ENCODE measurements at places on chromosomes 4 and X. TPM values are rescaled to one million over a fixed set of nuclear protein-coding genes. Genes with fewer than 3 reads are reported as not detected.

Gene UGT2A1
- not detected for total RNA-seq

Gene MAGEA12
- total RNA-seq, result 93.6 TPM

Gene CXCL8
- 66.9 TPM for total RNA-seq

Gene ART3
- total RNA-seq, result not detected

Gene KIAA1210
- total RNA-seq, result not detected

Gene ZGRF1
- 11.6 TPM for total RNA-seq

Gene VCX3A
- total RNA-seq, result not detected

Gene MTMR1
- total RNA-seq, result 7.6 TPM

Gene MAGEA9B
- not detected for total RNA-seq

Gene SERPINA7
- total RNA-seq, result not detected

Gene FAM114A1
- total RNA-seq, result 150 TPM

Gene HSFX2
- total RNA-seq, result 0.96 TPM

Gene SLC49A3
- total RNA-seq, result not detected

Gene MID1
- total RNA-seq, result 16.6 TPM

Gene RNF175
- total RNA-seq, result 8.0 TPM

Gene MAML3
- total RNA-seq, result 3.2 TPM

Gene TMEM175
- 17.4 TPM for total RNA-seq

Gene NR3C2
- not detected for total RNA-seq

Gene CLIC2
- 14.6 TPM for total RNA-seq

Gene AVPR2
- not detected for total RNA-seq

Gene PABPC4L
- total RNA-seq, result not detected

Gene GJB1
- not detected for total RNA-seq

Gene MAN2B2
- total RNA-seq, result 11.7 TPM

Gene BCORL1
- 0.49 TPM for total RNA-seq

Gene USO1
- 45.9 TPM for total RNA-seq

Gene MAGEC1
- total RNA-seq, result 0.10 TPM

Gene FAM47E
- total RNA-seq, result 0.20 TPM

Gene RNF150
- 0.68 TPM for total RNA-seq

Gene SMIM31
- total RNA-seq, result not detected

Gene LEF1
- total RNA-seq, result 31.6 TPM

Gene FGF13
- 0.10 TPM for total RNA-seq

Gene SLC6A8
- total RNA-seq, result 5.2 TPM

Gene SSX4B
- not detected for total RNA-seq

Measured in RPMI7951 (cell line).